ENCODE measurements at places on chromosomes 5 and 9. TPM values are rescaled to one million over a fixed set of nuclear protein-coding genes. Genes with fewer than 3 reads are reported as not detected.

INSL6 gene
- total RNA-seq: not detected

HTR4 gene
- total RNA-seq: not detected

MLANA gene
- total RNA-seq: not detected

DMRT3 gene
- not detected for total RNA-seq

All from dermis lymphatic vessel endothelial cell (primary cell).